ENCODE measurements at places on chromosomes 16 and 17. TPM values are rescaled to one million over a fixed set of nuclear protein-coding genes. Genes with fewer than 3 reads are reported as not detected.

- DNase-seq = no peak
- H3K27ac ChIP-seq = no peak overlapping the region
- no peaks in the 10 kb centered on the region for H3K27me3 ChIP-seq
- H3K4me3 ChIP-seq = no peak overlapping the region
Measured at GRCh38 chr16:13314633-13315032, 413.2 kb downstream of the SHISA9 start.

DNA sequence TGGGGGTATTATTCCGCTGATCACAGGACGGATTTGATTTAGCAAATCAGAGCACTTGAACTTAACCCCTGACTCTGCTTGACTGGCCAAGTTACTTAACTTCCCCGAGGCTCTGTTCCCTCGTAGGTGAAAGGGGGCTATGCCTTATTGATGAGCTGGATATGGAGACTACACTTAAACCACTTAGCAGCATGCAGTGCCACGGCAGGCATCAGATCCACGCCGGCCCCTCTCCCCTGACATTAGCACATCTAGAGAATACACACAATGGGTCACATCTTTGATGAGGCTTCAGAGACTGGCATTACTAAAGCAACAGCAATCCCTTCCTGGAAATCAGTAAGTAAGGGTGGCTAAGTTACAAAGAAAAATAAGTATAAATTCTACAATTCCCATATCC, 71.0 kb downstream of the ABCC12 start:
- H3K4me1 ChIP-seq = no peaks in the 10 kb centered on the region
- no peaks in the 10 kb centered on the region for H3K27me3 ChIP-seq
- H3K4me3 ChIP-seq = no peak overlapping the region
- no peak overlapping the region for H3K27ac ChIP-seq
- no peak for DNase-seq

PCYT2 gene
- 28.4 TPM for total RNA-seq

DNA sequence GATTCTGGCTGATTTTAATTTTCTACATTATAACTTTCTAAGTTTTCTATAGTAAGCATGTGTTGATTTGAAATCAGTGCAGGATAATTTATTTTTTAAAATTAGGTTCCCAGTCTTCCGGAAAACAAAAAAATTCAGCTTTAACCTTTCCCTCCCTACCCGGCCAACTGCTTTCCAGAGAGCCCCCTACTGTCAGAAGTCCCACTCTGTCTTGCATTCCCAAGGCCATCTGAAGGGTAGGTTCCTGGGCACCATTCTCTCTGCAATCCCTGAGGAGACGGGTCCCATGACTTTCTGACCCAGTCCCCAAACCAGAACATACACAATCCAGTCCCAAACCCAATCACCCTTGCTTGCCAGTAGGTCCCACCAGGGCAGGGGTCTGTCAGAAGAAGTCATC, 200.3 kb downstream of the CYLD start:
- no peak for DNase-seq
- H3K27me3 ChIP-seq = no peaks in the 10 kb centered on the region
- no peak overlapping the region for H3K4me3 ChIP-seq
- no peak overlapping the region for H3K27ac ChIP-seq

DNA sequence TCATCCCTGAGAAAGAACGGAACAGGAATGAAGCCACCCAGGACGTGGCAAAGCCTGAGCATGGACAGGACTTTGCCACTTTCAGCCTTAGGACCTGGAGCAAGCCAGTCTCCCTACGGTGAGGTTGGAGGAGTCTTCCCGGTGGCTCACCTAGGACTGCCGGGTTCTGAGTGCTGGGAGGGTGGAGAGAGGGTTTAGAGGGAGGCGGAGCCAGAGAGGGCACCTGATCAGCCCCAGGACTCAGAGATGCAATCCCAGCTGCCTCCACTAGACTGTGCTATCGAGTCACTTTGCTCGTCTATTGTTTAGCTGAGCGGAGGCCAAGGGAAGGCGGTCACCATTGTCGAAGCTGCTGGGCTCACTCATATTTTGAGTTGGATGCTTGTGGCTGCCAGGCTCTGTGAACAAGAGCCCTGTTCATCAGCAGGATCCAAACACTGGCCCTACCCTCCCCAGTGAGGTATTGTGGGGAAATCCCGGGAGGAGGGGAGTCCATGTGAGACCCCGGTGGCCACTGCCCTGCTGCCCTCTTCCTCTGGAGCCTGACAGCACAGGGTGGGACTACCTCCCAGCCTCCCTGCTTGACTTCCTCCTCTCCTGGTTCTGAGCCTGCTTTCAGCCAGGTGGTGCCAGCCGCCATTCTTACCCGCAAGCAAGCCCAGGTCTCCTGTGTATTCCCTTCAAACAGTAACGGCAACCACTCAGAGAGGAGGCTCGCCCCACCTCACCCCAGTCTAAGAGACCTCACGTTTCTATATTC, 7.0 kb downstream of the KRT14 start:
- H3K4me3 ChIP-seq = peak overlapping the region; percentile 16
- no peaks in the 10 kb centered on the region for H3K27me3 ChIP-seq
- no peaks in the 10 kb centered on the region for H3K4me1 ChIP-seq
- DNase-seq = peak; percentile 93

DNA sequence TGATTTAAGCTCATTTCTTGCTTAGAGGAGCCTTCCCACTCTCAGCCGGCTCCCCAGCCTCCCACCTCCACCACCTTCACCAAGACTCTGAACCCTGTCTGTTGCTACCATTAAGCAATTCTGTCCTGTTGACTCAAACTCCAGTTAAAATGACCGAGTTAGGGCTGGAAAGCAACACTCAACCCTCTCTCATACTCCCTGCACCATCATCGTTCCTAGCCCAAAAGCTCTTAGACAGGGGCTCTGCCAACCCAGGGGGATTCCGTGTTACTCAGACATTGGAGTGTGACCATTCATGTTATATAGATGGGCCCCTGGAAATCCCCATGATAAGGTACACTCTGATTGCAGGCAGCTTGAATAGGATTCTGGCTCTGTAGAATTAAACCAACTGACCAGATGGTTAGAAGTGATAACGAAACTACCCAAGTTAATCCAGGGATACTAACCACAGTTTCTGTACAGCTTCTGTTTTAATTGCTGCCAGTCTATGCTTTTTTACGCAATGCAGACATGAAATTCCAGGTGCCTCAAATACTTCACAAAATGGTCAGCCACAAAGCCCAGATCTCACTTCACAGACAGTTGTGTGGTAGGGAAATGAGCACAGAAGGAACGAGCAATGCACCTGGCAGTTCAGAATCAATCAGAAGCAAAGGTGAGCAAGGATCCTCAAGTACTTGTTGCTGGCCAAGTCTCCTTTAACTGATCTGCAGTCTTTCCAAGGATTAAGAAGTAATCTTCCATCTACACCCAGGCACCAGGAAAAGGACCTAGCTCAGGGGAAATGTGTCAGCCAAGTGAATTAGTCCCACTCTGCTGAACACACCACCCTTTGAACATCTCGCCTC, 2.1 kb downstream of the SSTR2 start:
- DNase-seq = no peak
- no peak overlapping the region for H3K4me3 ChIP-seq
- H3K36me3 ChIP-seq = no peaks in the 10 kb centered on the region
- H3K27me3 ChIP-seq = peaks cover 37% of the 10 kb centered on the region

GRCh38 chr16:72216767-72217166, 44.8 kb upstream of the PMFBP1 start:
- no peaks in the 10 kb centered on the region for H3K4me1 ChIP-seq
- no peaks in the 10 kb centered on the region for H3K36me3 ChIP-seq
- H3K27ac ChIP-seq = no peak overlapping the region
- H3K4me3 ChIP-seq = no peak overlapping the region
- no peaks in the 10 kb centered on the region for H3K27me3 ChIP-seq

DNA sequence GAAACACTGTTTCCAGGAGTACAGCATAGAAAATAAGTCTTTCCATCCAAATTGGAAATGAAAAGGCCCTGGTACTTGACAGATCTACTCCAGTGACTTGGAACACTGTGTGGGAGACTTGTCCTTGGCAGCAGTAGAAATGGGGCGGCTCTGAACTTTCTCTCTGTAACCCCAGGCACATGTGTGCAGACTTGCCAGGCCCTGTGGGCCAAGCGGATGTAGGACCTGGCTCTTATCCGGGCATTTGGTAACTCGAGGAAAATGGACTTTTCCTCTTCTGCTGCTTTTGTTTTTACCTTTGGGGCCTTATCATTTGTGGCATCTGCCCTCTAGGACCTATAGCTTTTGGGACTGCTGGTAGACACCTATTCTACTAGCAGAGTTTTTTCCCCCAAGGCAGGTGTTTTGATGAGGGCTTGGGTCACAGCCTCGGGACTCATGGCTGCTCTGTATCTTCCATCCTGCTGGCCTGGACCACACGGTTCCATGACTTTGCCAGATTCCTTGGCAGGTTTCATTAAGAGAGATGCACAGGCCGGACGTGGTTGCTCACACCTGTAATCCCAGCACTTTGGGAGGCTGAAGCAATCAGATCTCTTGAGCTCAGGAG, 43.5 kb downstream of the SMPD3 start:
- no peaks in the 10 kb centered on the region for H3K27me3 ChIP-seq
- peaks cover 4% of the 10 kb centered on the region for H3K4me1 ChIP-seq
- H3K27ac ChIP-seq = no peak overlapping the region

DNA sequence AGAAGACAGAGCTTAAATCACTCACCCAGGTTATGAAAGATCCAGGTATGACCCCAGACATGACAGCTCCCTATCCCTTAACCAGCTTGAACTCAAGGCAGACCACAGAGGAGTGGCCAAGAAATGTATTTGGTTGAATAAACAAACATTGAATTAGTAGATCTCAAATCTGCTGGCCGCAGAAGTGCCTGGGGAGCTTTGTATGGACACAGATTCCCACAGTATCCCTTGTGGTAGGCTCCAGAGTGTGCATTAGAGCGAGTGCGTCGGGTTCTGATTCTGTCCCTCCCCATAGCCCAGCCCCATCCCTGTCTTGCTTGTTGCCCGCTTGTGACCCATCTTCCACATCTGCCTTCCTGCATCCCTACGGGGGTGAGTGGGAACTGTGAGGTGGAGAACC, 118.8 kb upstream of the FOXF1 start:
- no peaks in the 10 kb centered on the region for H3K36me3 ChIP-seq
- no peak overlapping the region for H3K4me3 ChIP-seq
- H3K27ac ChIP-seq = no peak overlapping the region
- no peak for DNase-seq
- H3K27me3 ChIP-seq = no peaks in the 10 kb centered on the region

OSBPL7 gene
- 21.2 TPM for total RNA-seq
